T1000 (cell line): ENCODE measurements at places on chromosomes 16 and 17.

- no peak for DNase-seq
Measured at GRCh38 chr17:32240750-32241149, 24.9 kb upstream of the RHBDL3 start.

DNA sequence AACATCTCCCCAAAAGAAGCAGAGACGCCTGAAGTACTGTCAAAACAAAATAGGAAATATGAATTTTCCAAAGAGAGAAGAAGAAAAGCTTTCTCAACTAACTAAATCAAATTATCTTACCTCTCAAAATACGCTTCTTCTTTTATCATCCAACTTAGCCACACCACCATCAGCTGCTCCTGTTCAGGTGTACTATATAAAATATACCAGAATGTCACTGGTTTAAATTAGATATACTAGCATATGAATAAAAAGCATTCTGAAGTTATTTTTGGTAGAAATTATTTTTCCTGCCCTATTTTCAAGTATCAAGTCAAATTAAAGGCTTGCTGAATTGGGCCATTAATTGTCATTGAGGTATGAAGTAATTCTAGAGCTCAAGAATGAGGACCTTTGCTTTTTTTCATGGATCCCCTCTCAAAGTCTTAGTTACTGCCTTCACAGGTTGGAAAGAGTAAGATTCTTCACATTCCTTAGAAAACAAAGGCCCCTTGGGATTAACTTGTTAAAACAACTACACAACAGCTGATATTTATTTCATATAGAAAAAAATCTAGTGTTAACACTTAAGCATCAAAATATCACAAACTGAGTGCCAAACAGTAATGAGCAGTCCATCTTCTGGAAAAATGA, 30.1 kb downstream of the INTS2 start:
- DNase-seq: no peak

DNA sequence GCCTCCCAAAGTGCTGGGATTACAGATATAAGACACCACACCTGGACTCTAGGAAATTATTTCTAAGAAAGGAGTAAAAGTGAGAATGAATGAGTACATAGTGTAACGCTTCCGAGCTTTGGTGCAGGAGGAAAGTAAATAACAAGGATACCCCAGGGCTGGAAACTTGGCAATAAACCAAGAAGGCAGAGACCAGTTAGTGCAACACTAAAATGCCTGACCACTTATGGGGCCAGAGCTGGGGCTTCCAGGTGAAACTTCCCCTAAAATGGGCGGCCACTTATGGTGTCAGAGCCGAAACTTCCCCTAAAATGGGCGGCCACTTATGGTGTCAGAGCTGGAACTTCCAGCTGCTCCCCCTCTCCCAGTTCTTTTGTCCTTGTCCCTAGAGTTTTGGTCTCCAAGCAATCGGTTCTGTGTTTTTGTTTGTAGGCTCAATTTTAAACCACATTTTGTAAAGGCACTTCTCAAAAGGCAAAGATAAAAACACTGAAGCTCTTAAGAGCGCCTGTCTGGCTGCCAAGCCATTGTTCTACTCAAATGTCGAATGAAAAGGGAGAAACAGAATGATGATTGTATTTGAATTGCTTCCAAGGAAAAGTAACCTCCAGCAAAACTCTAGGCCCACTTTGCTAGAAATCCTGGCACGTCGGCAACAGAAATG, 63.9 kb downstream of the NXN start:
- DNase-seq: no peak

DNA sequence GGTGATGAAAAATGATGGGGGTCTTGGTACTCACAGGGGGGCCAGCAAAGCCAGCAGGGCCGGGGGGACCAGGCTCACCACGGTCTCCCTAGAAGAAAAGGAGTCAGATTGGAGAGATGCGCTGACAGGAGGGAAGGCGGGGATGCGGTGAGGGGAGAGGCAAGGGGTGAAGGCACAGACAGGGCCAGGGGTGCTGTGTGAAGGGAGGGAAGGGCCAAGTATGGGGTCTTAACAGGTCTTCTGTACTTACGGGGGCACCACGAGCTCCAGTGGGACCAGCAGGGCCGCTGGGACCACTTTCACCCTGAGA, 11.2 kb downstream of the COL1A1 start:
- DNase-seq: no peak

DNA sequence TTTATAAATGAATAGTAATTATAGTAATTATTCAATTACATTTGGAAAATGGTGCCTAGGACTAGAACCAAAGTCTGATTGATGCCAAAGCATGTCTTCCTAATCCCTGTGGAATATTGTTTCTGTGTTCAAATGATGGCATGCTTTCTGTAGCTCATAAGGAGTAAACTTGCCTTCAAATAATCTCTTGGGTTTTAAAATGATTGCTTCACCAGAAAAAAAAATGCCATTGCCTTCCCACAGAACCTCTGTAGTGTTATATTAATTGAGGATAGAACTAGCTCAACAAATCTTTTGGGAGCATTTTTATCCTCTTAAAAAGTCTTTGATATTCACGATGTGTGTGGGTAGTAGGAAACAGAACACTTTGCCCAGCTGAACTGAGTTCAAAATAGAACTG, 7.7 kb upstream of the TMEM100 start:
- DNase-seq: no peak

DNA sequence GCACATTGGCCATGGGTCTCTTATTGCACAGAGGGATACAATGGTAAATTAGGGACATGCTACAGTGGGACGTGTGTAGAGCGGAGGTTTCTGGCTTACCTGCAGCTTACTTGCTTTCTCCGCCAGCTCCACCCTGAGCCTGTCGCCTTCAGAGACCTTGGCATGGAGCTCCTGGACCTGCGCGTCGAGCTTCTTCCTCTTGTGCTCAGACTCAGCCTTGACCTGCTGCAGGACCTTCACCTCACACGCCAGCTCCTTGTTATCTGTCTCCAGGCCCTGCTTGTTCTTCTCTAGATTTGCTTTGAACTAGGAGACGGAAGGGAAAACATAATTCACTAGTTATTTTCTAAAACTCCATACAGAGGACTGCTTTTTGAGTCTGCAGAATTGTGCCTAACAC, 63.5 kb downstream of the NDEL1 start:
- no peak for DNase-seq

- DNase-seq: no peak
Measured at GRCh38 chr17:30218799-30219198, 16.7 kb downstream of the SLC6A4 start.
